ENCODE measurements at places on chromosomes 6 and 20.

GRCh38 chr6:87944541-87944954 lies 103.1 kb upstream of the SPACA1 start:
- peak; percentile 68 for DNase-seq

DNA sequence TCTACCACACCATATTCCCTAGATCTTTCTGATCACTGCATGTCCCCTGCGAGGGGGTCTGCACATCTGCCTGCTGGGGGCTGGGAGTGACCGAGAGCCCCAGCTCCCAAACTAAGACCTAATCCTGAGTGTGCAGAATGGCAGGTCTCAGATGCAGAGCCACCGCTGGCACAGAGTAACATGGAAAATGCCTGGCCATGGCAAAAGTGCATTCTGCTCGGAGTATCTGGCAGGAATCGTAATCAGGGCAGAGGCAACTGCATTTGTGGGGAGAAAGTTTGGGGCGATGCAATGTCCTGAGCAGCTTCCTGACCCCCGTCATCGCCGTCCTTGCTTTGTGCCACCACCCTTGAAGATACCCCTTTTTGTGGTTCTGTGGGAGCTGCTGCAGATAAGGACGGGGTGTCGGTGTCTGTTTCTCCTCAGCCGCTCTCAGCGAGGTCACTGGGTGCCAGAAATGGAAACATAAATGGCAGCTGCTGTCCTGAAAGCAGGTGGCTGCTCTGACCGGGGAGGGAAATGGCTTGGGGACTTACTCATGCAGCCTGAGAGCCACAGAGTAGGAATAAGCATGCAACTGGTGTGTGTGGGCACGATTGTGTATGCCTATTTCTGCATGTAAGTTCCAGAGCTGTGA lies 157.9 kb downstream of the LY86 start:
- DNase-seq = peak; percentile 91

DNA sequence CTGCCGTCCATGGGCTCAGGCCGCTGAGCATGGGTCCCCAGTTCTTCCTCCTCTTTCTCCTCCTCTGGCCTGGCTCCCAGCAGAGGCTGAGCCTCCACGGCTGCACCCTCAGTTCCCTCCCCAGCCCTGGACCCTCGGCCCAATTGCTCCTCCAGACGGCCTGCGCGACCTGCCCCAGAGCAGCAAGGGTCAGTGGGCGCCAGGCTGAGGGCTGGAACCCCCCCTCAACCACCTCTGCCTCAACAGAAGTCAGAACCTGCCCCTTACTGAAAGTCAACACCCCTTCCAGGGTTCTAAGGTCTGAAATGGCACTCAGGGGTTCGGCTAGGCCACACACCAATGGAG lies 15.9 kb upstream of the SPAG4 start:
- DNase-seq = no peak

- DNase-seq = no peak
These were observed 64.0 kb downstream of the B4GALT5 start for GRCh38 chr20:49649672-49650071.

- DNase-seq = no peak
These were observed 100.8 kb downstream of the TNFAIP3 start for GRCh38 chr6:137967689-137968454.

GRCh38 chr6:28211840-28212509 lies 13.1 kb upstream of the ZSCAN9 start:
- no peak for DNase-seq

Data from gastrocnemius medialis (tissue), 4 donors.